ENCODE measurements at places on chromosomes 4 and X.

- no peak for DNase-seq
Measured at GRCh38 chr4:38563707-38564495, 100.1 kb upstream of the KLF3 start.

DNA sequence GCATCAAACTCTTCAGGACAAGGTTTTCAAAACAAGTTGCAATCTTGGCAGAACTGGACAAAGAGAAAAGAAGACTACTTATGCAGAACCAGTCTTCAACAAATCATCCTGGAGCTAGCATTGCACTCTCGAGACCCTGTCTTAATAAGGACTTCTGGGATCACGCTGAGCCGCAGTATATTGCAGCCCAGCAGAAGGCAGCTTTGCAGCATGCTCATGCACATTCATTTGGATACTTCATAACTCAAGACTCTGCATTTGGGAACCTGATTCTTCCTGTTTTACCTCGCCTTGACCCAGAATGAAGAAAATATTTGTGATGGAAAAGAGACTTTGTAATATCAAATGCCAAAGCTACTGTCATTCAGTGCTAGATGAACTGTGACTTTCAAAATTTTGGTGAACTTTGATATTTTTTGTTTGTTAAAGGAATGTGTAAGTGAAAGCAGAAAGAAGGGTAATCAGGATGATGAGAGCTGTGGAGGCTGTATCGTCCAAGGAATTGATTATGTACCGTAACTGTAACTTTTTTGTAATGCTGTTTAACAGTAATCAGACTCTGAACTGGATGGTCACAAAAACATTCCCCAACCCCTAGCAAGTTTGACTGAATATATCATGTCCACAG is 27.2 kb downstream of the HSPA4L start:
- DNase-seq, result no peak

- no peak for DNase-seq
Measured at GRCh38 chr4:157896726-157897125, 276.1 kb downstream of the GASK1B start.

DNA sequence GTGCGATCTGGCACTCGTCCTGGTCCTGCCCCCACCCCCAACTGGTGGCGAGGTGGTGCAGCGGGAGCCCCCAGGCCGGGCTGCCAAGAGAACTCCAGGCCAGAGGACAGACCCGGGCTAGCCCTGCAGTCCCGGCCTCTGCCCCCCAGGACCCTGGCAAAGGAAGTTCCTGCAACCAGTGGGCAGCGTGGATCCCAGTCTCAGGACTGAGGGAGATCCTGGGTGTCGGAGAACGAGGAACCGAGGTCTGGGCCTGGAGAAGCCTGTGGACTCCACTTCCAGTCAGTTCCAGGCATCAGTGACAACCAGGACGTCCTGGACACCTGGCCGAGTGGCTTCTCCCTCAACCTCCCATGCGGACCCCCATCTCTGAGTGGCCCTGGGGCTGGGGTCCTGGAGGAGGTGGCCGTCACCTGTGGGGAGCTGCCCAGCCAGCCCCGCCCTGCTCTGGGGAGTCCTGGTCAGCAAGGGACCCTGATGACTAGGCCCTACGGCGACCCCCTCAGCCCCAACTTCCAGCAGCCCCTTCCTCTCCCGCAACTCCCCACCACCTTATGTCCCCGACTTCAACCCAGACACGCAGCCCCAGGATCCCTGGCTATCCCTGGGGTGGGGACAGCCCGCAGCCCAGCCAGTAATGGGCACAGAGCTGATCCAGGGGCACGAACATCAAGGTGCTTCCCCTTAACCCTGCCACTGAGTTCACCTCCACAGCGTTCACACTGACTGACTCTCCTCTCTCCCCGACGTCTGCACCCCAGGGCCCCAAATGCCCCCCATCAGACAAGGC is 53.7 kb upstream of the NKX1-1 start:
- DNase-seq, result peak; percentile 76

DNA sequence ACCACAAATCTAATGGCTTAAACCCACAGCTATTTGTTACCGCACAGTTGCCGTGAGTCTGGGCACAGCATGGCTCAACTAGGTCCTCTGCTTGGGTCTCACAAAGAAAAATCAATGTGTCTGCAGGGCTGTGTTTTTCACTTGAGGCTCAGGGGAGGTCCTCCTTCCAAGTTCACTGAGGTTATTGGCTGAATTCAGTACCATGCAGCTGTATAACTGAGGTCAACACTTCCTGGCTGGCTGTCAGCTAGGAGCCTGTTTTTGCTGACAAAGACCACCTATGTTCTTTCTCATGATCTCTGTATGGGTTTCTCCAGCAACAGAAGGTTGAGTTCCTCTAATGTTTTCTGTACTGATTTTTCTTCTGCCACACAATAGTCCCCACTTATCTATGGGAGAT is 736.7 kb upstream of the PRKX start:
- DNase-seq, result no peak

GRCh38 chrX:139751053-139751452 is 43.1 kb upstream of the MCF2 start:
- no peak for DNase-seq

GRCh38 chr4:179544496-179544895 is 2102.3 kb upstream of the AGA start:
- DNase-seq, result no peak
